Fibroblast of mammary gland (primary cell): ENCODE measurements at places on chromosomes 7 and 10.

DNA sequence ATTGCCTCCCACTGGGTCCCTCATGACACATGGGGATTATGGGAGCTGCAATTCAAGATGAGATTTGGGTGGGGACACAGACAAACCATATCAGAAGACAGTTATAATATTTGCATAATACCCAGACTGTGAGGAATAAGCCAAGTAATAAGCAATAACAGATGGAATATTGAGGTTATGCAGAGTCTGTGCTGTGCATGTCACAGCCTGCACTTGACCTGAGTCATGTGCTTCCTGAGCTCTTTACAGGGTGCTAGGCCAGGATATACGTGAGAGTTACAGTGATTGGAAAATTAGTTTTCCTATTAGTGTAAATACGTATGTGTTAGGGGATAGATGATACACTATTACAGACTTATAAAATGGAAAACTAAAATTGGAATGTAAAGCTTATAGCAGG, 288.7 kb downstream of the SDK1 start:
- DNase-seq = no peak

DNA sequence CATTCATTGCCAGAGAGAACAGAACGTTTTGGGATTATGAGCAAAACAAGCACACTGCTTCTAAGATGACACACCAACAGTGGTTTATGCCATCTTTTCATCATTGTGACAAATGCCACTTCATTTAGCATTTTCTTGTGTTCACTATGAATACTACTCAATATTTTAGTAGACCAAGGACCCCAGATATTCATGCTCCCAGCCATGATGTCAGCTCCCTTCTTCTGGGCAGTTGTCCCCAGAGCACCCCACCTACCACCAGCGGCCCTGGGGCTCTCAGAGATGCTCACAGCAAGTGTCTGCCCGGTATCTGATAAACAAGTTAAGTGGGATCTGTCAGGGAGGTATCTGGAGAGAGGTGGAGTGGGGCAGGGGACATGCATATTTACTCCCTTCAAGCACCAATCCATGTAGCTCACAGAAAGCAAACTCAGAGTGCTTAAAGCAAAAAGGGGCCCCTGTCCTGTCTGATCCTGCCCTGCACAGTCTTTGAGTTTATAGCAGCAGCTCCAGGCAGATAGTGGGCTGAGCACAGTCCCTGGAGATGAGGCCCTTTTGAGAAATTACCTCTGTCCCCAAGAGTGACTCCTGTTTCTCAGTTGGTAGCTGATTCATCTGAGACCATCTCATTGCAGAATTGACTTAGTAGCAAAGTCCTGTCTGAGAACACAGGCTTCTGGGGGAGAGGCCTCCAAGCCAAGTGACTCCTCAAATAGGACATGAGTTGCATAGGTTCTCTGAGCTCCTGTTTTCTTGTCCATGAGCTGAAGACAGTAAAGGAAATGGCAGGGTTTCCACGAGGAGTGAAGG, 281.8 kb upstream of the KLF6 start:
- no peak for DNase-seq

DNA sequence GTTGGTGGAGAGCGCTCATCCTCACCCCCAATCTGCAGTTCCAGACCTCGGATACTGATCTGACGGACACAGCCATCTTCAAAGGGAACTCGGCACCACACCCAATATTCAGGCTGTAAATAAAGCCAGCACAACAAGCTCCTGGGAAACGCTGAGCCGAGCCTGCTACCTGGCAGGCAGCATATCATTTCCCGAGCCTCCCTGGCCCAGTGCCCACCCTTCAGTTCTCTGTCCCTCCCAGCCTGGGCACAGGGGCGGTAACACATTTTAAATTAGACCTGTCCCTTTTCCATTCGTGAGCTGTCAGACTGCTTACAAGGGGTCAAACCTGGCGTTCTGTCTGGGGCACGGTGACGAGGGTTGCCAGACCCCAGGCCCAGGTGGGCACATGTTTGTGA, 250.5 kb downstream of the ARHGAP12 start:
- no peak for DNase-seq

DNA sequence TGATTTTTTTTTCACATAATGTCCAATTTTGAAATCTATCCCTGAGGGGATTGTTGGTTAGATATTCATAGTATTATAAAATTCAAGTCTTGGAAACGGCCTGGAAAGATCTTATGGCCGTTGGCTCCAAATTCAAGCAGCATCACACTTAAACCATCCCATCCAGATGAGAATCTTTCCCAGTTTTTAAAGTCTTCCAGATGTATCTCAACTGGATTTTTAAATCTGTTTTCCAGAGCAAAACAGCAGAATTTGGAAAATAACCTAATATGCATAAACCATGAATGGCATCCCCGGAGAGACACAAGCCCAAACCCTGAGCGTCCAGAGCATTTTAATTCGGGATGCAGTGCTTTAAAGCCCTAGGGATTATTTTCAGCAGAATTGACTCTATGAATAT, 208.2 kb upstream of the PRKCQ start:
- no peak for DNase-seq

DNA sequence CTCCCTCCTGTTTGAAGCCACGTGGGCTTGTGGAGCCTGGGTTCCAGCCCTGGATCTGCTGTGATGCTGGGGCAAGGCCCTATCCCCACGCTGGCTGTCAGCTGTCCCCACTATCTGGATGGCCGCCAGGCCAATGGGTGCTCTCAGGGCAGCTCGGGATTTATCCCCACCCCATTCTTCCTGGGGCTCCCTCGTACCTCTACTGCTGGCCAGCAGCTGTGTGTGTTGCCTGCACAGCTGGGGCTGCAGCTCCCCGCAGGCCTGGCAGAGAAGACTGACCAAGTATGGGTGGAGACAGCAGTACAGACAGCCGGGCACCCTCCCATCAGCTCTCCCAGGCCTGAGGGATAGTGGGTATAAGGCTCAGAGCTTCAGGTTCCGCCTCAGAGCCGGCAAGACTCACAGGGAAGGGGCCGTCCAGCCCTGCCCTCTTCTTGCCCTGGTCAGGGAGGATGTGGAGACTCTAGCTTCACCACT, 13.6 kb downstream of the CLIP2 start:
- DNase-seq = no peak

GRCh38 chr10:9596368-9596920, 1421.2 kb upstream of the CELF2 start:
- DNase-seq = peak; percentile 94

GRCh38 chr10:124743191-124744101, 732 bp downstream of the FAM53B start:
- DNase-seq = no peak

DNA sequence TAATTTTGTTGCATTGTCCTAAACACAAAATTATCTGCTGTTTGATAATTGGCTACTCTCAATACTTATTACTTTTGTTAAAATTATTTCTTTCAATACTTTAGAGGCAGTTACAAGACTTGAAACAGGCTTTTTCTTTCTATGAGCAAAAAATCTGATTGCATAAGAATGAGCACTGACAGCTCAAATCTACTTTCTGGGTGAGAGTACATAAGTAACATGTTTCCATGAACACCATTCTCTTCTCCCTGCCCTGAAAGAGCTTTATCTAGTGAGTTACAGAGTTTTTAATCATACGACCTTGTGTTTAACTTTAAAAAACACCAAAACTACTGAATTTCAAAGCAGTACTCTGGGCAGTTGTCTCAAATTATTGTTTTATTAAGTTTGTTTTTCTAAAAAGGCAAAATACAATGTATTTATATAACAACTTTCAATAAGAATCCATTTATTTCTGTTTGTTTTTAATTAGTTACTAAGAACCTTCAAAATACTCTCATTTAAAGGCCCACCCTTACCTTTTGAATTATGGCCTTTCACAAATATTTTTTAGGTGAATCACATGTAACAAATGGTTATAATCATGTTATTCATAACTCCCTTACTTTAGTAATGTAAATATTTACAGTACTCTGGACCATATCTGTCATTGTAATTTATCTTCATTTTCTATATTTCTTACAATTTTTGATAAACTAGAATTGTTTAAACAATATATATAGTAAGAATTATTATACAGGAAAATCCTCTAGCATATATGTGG, 23.0 kb upstream of the TFAM start:
- peak; percentile 12 for DNase-seq

- no peak for DNase-seq
Measured at GRCh38 chr7:45575501-45576248, 1.5 kb downstream of the ADCY1 start.

- DNase-seq = no peak
Measured at GRCh38 chr7:42154173-42154572, 82.8 kb downstream of the GLI3 start.

DNA sequence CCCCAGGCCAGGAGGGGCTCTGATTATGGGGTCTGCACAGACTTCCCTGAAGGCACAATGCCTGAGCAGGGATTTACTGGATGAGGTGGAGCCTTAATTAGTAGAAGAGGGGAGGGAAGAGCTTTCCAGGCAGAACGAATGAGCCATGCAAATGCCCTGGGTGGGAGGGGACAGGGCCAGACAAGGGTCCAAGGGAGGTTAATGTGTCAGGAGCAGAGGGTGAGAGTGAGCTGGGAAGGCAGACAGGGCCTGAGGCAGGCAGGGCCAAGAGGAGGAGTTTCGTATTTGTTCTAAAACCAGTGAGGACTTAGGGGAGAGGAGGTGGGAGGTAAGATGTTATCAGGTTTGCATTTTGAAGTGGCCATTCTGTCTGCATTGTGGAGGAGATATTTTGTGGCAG, 65.3 kb downstream of the NPY start:
- no peak for DNase-seq

DNA sequence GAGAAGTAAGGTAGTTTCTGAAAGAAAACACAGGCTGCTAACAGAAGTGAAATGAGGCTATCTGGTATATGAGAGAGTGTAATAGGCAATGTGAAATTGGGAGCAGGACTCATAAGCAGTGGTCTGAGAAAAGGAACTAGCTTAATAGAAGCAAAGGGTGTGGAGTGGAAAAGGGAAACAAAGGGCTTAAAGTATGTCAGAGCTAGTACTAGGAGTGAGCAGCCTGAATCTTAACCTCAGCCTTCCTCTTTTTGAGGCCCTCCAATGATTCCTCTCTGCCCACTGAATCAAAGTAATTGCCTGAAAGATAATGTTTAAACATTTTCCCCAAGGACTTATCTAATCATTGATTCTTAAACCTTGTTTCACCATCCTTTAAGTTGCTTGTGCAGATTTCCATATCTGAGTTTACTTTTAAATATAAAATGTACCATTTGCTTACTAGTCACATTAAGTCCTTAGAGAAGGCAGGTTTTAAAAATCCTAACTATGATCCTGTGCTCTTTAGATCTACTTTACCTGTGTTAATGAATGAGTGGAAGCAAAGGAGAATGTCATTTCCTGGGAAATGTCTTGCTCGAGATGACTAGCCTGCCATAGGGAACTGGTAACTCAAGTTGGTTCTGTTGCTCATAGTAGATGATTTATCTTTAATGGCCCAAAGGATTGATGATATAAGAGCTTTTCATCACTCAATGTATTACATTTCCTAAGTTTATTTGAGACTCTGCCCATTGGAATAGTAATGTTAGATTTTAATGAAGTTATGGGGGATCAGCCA, 155.0 kb downstream of the SKAP2 start:
- DNase-seq = no peak

DNA sequence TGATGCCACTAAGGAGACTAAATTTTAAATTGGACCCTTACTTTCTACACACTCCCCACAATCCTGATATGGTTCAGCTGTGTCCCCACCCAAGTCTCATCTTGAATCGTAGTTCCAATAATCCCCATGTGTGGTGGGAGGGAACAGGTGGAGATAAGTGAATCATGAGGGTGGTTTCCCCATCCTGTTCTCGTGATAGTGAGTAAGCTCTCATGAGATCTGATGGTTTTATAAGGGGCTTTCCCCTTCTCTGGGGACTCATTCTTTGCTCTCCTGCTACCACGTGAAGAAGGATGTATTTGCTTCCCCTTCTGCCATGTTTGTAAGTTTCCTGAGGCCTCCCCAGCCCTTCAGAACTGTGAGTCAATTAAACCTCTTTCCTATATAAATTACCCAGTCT, 18.4 kb upstream of the BET1 start:
- DNase-seq = peak; percentile 62

- DNase-seq = peak; percentile 12
Measured at GRCh38 chr7:130135208-130136205, 65.2 kb downstream of the KLHDC10 start.

DNA sequence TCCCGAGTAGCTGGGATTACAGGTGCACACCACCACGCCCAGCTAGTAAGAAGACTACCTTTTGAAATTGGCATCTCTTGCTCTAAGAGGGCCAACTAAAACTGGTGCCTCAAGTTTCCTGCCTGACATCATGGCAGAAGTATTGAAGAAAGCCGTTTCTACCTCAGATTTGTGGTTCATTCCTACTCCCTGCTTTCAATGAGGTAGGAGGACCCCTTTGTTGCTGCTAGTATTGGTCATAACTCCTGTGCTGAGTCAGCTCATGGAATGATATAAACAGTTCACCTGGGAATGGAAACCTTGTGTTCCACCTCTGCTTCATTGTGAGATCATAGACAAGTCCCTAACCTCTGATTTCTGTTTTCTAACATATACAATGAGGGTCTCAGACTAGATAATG, 82.8 kb downstream of the CDK6 start:
- no peak for DNase-seq

GRCh38 chr10:11176746-11177145, 159.1 kb downstream of the CELF2 start:
- DNase-seq = no peak

GRCh38 chr10:21285742-21286331, 239.6 kb downstream of the SKIDA1 start:
- DNase-seq = peak; percentile 26

- DNase-seq = no peak
Measured at GRCh38 chr10:31278279-31278941, 40.6 kb upstream of the ZEB1 start.

GRCh38 chr10:63106111-63106755, 26.9 kb upstream of the NRBF2 start:
- peak; percentile 55 for DNase-seq

GRCh38 chr7:96737545-96738050, 28.0 kb upstream of the SEM1 start:
- DNase-seq = no peak

DNA sequence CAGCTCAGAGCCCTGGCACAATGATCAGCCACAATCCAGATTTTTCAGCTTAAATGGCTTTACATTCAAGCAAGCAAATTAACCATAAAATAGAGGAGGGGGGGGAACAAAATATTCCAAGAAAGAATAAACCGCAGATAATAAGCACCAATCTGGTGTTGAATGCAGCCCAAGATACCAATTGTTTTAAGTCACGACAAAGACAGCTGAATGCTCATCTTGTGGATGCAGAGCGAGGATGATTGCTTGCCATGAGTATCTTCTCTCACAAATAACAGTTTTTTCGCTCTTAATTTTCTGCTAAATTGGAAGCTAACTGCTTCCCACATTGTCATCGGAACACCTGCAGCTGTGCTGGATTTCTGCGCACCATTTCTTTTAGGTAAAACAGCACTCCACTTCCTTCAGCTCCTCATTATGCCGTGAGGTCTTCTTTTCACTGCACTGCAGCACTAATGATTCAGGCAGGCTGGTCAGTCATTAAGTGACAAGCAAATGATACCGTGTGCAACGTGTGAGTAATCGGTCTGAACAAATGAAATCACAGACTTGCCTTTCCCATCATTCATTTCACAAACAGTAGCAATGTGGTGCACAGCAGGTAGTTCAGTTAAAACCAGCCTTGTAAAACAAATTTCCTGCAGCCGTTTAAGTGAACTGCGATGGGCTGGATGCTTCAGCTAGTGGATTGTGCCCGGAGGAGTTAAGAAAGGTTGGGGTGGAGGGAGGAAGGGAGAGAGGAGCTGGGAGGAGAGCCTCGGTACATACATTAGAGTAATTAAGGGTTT, 106.4 kb upstream of the CDCA7L start:
- peak; percentile 3 for DNase-seq

GRCh38 chr7:1403638-1404459, 55.4 kb downstream of the MICALL2 start:
- DNase-seq = peak; percentile 23

- DNase-seq = no peak
Measured at GRCh38 chr10:86221442-86222335, 144.9 kb downstream of the GRID1 start.
